ENCODE measurements at places on chromosomes 3 and 15. TPM values are rescaled to one million over a fixed set of nuclear protein-coding genes. Genes with fewer than 3 reads are reported as not detected.
A peak's percentile ranks its signal among the peaks of the same experiment; 100 is the strongest.

Gene SPINK8
- total RNA-seq: not detected

- H3K27me3 ChIP-seq: peaks cover 18% of the 10 kb centered on the region
- no peak within 1 kb of the TSS for H3K27ac ChIP-seq
- H3K4me3 ChIP-seq: peak within 1 kb of the TSS; percentile 56
- no peaks in the 10 kb centered on the region for H3K36me3 ChIP-seq
- peaks cover 33% of the 10 kb centered on the region for H3K4me1 ChIP-seq
Observed at GRCh38 chr15:43517354-43518196, at the start of gene MAP1A. MAP1A (plus strand) TSS chr15:43517608; CDS start chr15:43521474, 3,866 bp downstream.

DNA sequence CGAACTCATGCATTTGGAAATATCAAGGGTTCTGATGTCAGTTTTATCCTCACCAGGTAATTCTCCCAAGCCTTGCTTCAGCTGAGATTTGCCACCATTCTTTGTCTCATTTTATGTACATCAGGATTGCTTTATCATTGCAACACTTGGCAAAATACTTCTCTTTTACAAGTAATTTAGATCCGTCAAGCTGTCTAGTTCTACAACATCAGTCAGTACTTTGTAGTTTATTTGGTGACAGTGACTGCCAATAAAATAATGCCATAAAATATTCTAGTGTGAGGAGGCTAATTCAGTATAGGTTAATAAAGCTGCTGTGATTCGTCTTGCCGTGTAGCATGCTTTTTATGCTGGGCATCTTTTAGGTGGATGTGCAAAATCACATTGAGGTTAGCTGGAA lies 565.3 kb upstream of the SGO1 start:
- DNase-seq: no peak
- no peaks in the 10 kb centered on the region for H3K4me1 ChIP-seq
- no peak overlapping the region for H3K27ac ChIP-seq
- no peaks in the 10 kb centered on the region for H3K36me3 ChIP-seq
- H3K27me3 ChIP-seq: no peaks in the 10 kb centered on the region

- H3K36me3 ChIP-seq: no peaks in the 10 kb centered on the region
- H3K4me1 ChIP-seq: peaks cover 36% of the 10 kb centered on the region
- no peak overlapping the region for H3K4me3 ChIP-seq
- peak; percentile 85 for DNase-seq
- no peak overlapping the region for H3K27ac ChIP-seq
Observed at GRCh38 chr3:112734736-112735350, 93.9 kb upstream of the CCDC80 start.

- no peaks in the 10 kb centered on the region for H3K36me3 ChIP-seq
- peaks cover 80% of the 10 kb centered on the region for H3K27me3 ChIP-seq
- peaks cover 8% of the 10 kb centered on the region for H3K4me1 ChIP-seq
- DNase-seq: no peak
- no peak overlapping the region for H3K4me3 ChIP-seq
Observed at GRCh38 chr15:52794665-52795463, 4.7 kb upstream of the ONECUT1 start.

GRCh38 chr3:128051459-128051836 lies 789 bp upstream of the SEC61A1 start:
- peak overlapping the region; percentile 100 for H3K4me3 ChIP-seq
- H3K27ac ChIP-seq: peak overlapping the region; percentile 90
- H3K36me3 ChIP-seq: peaks cover 36% of the 10 kb centered on the region
- H3K4me1 ChIP-seq: peaks cover 39% of the 10 kb centered on the region
- DNase-seq: no peak

GRCh38 chr3:38755130-38755529 lies 60.9 kb downstream of the SCN10A start:
- H3K36me3 ChIP-seq: no peaks in the 10 kb centered on the region
- no peak for DNase-seq
- no peak overlapping the region for H3K27ac ChIP-seq
- H3K4me3 ChIP-seq: no peak overlapping the region
- H3K27me3 ChIP-seq: peaks cover 4% of the 10 kb centered on the region

DNA sequence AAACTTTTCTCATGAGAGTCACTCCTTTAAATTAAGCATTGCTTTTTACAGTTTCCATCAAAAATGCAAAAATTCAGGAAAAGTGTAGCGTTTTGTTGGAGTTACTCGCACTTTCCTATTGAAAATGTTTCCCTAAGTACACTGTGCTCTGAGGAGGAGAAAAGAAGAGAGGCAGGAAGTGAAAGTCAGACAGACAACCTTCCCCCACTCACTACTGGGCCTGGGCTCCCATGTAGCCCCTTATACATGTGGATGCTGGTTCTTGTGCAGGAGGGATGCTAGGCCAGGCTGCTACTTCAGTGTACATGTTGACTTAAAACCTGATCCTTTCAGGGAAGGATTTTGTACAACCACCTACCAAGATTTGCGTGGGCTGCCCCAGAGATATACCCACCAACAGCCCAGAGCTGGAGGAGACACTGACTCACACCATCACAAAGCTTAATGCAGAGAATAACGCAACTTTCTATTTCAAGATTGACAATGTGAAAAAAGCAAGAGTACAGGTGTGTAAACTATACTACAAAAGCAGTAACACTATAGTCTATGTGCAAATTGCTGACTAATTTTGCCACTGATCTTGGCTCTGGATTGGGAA lies 15.1 kb downstream of the KNG1 start:
- no peaks in the 10 kb centered on the region for H3K36me3 ChIP-seq
- no peak overlapping the region for H3K4me3 ChIP-seq
- H3K4me1 ChIP-seq: peaks cover 11% of the 10 kb centered on the region
- peak overlapping the region; percentile 17 for H3K27ac ChIP-seq
- no peaks in the 10 kb centered on the region for H3K27me3 ChIP-seq
- peak; percentile 52 for DNase-seq

DNA sequence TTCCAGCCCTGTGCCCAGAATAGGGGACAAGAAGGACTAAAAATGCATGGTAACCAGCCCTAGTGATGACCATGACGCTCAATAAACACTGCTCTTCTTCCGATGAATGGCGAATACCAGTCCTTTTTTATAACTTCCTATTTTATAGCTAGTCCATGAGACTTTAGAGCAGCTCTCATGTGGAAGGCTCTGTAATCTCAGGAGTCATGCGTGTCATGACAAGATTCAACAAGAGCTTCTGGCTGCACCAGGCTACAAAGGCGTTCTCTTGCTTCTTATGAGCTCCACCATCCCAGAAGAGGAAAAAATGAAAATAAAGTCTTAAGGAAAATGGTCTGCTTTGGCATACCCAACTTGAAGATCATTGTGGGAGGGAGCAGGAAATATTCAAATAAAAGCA lies 141.0 kb downstream of the TMCO5A start:
- peaks cover 26% of the 10 kb centered on the region for H3K4me1 ChIP-seq
- H3K27me3 ChIP-seq: peaks cover 49% of the 10 kb centered on the region
- H3K27ac ChIP-seq: no peak overlapping the region

Gene CAND2
- total RNA-seq: 1.5 TPM

DNA sequence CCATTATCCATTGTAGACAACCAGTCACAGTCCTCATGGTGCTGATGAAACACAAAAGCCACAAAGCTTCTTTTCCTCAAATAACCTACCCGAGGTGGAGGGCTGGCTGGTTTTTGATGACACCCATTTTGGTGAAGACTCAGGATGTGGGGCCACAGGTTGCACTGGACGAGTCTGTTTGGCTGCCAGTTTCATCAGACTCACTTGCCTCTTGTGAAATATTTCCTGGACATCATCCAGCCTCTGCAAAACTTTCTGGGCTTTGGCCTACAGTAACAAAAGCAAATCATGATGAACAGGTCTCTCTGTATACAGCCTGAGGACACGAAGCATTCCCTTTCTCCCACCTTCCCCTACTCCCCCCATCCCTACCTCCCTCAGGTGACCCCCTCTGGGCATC lies 42.2 kb downstream of the B3GNT5 start:
- H3K4me3 ChIP-seq: no peak overlapping the region
- peaks cover 4% of the 10 kb centered on the region for H3K36me3 ChIP-seq
- DNase-seq: no peak
- H3K27me3 ChIP-seq: no peaks in the 10 kb centered on the region
- H3K27ac ChIP-seq: no peak overlapping the region

DNA sequence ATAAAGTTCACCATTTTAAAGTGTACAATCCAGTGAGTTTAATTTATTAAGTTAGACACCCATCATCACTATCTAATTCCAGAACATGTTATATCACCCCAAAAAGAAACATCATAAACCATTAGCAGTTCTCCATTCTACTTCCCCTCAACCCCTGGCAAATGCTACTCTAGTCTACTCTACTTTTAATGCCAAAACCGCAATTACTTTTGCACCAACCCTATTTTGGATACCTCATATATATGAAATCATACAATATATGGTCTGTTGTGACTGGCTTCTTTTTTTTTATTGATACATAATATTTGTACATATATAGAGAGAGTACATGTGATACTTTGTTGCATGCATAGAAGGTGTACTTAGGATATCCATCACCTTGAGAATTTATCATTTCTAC lies 190.5 kb upstream of the RARB start:
- H3K27me3 ChIP-seq: no peaks in the 10 kb centered on the region
- no peak for DNase-seq
- no peaks in the 10 kb centered on the region for H3K36me3 ChIP-seq
- H3K4me3 ChIP-seq: no peak overlapping the region

Gene CYP11A1
- 0.29 TPM for total RNA-seq

DNA sequence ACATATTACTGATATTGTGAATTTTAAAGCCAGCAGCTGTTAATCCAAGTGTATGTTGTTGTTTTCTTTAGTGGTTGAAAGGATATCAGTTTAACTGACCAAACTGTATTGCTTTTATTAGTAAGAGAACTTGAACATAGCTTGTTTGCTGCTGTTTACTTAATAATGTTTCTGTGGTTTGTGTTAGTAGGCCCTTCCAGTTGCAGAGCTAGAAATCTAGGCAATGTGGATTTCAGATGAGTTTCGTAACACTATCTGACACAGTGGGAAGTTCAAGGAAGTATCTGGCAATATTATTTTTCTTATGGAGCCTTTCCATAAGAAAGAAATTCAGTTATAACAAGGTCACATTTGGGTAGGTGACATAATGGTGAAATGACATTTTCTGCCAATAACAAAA lies 18.5 kb downstream of the ZNF609 start:
- H3K4me1 ChIP-seq: peaks cover 30% of the 10 kb centered on the region
- H3K27ac ChIP-seq: no peak overlapping the region
- H3K36me3 ChIP-seq: peaks cover 19% of the 10 kb centered on the region
- H3K4me3 ChIP-seq: no peak overlapping the region
- no peak for DNase-seq

DNA sequence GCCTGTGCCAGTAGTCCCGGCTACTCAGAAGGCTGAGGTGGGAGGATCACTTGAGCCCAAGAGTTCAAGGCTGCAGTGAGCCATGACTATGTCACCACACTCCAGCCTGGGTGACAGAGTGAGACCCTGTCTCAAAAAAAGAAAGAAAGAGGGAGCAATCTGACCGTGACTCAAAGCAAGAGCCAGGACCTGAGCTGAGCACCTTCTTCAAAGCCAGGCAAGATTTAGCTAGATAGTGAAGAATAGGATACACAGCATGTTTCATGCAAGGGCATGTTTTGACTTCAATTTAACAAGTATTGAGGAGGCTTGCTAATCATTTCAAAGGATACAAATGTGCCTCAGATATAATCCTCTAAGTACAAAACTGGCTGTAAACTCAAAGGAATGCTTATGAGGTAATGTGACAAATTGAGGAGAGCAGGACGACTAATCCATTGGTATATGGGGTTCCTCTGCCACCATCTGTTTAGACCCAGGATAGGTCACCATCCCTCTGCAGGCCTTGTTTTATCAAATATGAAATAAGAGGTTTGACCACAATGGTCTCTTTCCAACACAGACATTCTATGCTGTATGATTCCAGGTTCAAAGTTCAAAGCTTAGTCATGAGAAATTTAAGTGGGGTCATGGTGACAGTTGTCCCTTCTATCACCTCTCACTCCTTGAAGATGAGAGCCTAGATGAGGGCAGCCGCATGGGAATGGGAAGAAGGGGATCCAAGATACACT lies 33.2 kb downstream of the RAB27A start:
- peak overlapping the region; percentile 89 for H3K27ac ChIP-seq
- H3K4me3 ChIP-seq: peak overlapping the region; percentile 72
- H3K4me1 ChIP-seq: peaks cover 72% of the 10 kb centered on the region
- no peaks in the 10 kb centered on the region for H3K27me3 ChIP-seq
- DNase-seq: peak; percentile 37

Gene LYZL4
- total RNA-seq: not detected

- H3K27me3 ChIP-seq: no peaks in the 10 kb centered on the region
- DNase-seq: no peak
- no peak overlapping the region for H3K27ac ChIP-seq
- no peak overlapping the region for H3K4me3 ChIP-seq
Observed at GRCh38 chr3:1272546-1273265, 179.9 kb downstream of the CNTN6 start.

Gene PP2D1
- not detected for total RNA-seq

GRCh38 chr3:60839246-60839645 lies 412.0 kb downstream of the FHIT start:
- no peaks in the 10 kb centered on the region for H3K27me3 ChIP-seq
- DNase-seq: no peak
- peaks cover 2% of the 10 kb centered on the region for H3K36me3 ChIP-seq
- H3K27ac ChIP-seq: no peak overlapping the region

Gene CNTN4
- not detected for total RNA-seq

GRCh38 chr3:66583424-66584040 lies 82.7 kb upstream of the LRIG1 start:
- no peak for DNase-seq
- H3K27me3 ChIP-seq: peaks cover 27% of the 10 kb centered on the region
- H3K27ac ChIP-seq: no peak overlapping the region
- H3K4me1 ChIP-seq: peaks cover 15% of the 10 kb centered on the region
- H3K36me3 ChIP-seq: no peaks in the 10 kb centered on the region

DNA sequence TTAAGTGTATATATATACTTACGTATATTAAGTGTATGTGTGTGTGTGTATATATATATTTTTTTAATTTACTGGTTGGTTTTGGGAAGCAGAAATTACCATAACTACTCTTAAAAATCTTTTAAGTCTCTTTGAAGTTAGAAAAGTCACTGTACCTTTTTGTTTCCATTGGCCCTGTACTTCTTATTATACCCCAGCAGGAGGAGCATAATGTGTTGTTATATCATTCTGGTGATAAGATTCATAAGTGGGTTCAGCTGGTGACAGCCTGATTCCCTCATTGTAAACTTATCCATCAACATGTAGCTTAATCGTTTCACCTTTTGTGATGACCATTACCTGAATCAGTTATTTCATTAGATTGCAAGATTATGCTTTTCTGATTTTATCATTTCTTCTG lies 30.8 kb downstream of the MLH1 start:
- no peak overlapping the region for H3K4me3 ChIP-seq
- peaks cover 68% of the 10 kb centered on the region for H3K36me3 ChIP-seq
- no peak overlapping the region for H3K27ac ChIP-seq

Gene GOLGA8O
- 1.1 TPM for total RNA-seq

- H3K4me1 ChIP-seq: peaks cover 52% of the 10 kb centered on the region
- H3K27me3 ChIP-seq: no peaks in the 10 kb centered on the region
- H3K4me3 ChIP-seq: no peak overlapping the region
- H3K27ac ChIP-seq: no peak overlapping the region
- DNase-seq: no peak
Observed at GRCh38 chr3:107596639-107597038, 73.9 kb downstream of the BBX start.

- peaks cover 4% of the 10 kb centered on the region for H3K36me3 ChIP-seq
- H3K27ac ChIP-seq: peak overlapping the region; percentile 94
- peak; percentile 82 for DNase-seq
- H3K4me1 ChIP-seq: peaks cover 72% of the 10 kb centered on the region
- H3K27me3 ChIP-seq: no peaks in the 10 kb centered on the region
Observed at GRCh38 chr3:18649666-18650363, 224.7 kb upstream of the SATB1 start.

GRCh38 chr15:101675015-101675414 lies 22.8 kb upstream of the TM2D3 start:
- peaks cover 29% of the 10 kb centered on the region for H3K36me3 ChIP-seq
- no peaks in the 10 kb centered on the region for H3K27me3 ChIP-seq
- no peak overlapping the region for H3K27ac ChIP-seq
- peaks cover 6% of the 10 kb centered on the region for H3K4me1 ChIP-seq
- no peak overlapping the region for H3K4me3 ChIP-seq

GRCh38 chr15:68798346-68799094 lies 22.2 kb downstream of the ANP32A start:
- no peak overlapping the region for H3K4me3 ChIP-seq
- peaks cover 91% of the 10 kb centered on the region for H3K4me1 ChIP-seq
- H3K36me3 ChIP-seq: peaks cover 25% of the 10 kb centered on the region

Data from activated CD8-positive, alpha-beta T cell treated with anti-CD3 and anti-CD28 coated beads for 36 hours (primary cell).